ENCODE measurements at places on chromosomes 3 and 15. TPM values are rescaled to one million over a fixed set of nuclear protein-coding genes. Genes with fewer than 3 reads are reported as not detected.

RLBP1 gene
- not detected for total RNA-seq

ITIH4 gene
- total RNA-seq: 0.84 TPM

TGM5 gene
- not detected for total RNA-seq

CCR2 gene
- total RNA-seq: not detected

COL8A1 gene
- total RNA-seq: not detected

EPHA6 gene
- 0.11 TPM for total RNA-seq

ESYT3 gene
- total RNA-seq: 0.93 TPM

CACNA2D2 gene
- 0.42 TPM for total RNA-seq

SLC24A5 gene
- total RNA-seq: not detected

ACVR2B gene
- total RNA-seq: 2.6 TPM

LRRC57 gene
- total RNA-seq: 14.0 TPM

ANKUB1 gene
- total RNA-seq: not detected

HYAL1 gene
- 0.31 TPM for total RNA-seq

ITIH3 gene
- total RNA-seq: not detected

DUOX1 gene
- total RNA-seq: not detected

GP9 gene
- total RNA-seq: not detected

AGTR1 gene
- 0.48 TPM for total RNA-seq

C3orf22 gene
- not detected for total RNA-seq

CDHR4 gene
- total RNA-seq: 0.30 TPM

ATP13A4 gene
- total RNA-seq: not detected

TMED3 gene
- 170 TPM for total RNA-seq

USF3 gene
- total RNA-seq: 2.7 TPM

GOLGA8R gene
- total RNA-seq: 0.29 TPM

SPINK8 gene
- not detected for total RNA-seq

SNX4 gene
- total RNA-seq: 20.0 TPM

HESX1 gene
- total RNA-seq: 0.23 TPM

EAF2 gene
- 2.8 TPM for total RNA-seq

CKMT1A gene
- 2.7 TPM for total RNA-seq

ACTC1 gene
- 0.52 TPM for total RNA-seq

DUOXA2 gene
- not detected for total RNA-seq

LRRC31 gene
- total RNA-seq: not detected

PRKCI gene
- total RNA-seq: 15.8 TPM

All from A549 treated with DMSO at 1 μM for 4 hours (cell line).